ENCODE measurements at places on chromosomes 5 and 9.

DNA sequence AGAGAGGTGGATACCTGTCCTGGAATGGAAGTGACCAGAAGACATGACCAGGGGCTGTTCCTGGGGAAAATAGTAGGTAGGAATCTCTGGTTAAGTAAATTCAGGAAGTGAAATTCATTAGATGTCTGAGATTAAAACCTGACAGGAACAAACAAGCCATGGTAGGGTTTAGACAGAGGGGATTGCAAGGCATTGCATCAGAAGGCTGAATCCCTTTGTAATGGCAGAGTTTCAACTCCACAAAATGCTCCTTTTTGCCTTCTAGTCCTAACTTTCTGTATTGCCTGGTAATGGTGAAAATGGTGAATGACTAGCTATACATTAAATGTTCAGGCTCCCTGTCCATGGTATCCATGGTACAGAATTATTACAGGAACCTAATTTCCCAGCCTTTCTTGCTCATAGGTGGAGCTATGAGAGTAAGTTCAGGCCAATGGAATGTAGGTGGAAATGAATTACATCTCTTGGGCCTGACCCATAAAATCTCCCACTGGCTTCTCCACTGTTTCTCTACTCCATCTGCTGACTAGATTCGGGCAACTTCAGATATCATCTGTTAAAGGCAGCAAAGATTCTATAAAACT lies 113.4 kb upstream of the CNTLN start:
- DNase-seq, result no peak

DNA sequence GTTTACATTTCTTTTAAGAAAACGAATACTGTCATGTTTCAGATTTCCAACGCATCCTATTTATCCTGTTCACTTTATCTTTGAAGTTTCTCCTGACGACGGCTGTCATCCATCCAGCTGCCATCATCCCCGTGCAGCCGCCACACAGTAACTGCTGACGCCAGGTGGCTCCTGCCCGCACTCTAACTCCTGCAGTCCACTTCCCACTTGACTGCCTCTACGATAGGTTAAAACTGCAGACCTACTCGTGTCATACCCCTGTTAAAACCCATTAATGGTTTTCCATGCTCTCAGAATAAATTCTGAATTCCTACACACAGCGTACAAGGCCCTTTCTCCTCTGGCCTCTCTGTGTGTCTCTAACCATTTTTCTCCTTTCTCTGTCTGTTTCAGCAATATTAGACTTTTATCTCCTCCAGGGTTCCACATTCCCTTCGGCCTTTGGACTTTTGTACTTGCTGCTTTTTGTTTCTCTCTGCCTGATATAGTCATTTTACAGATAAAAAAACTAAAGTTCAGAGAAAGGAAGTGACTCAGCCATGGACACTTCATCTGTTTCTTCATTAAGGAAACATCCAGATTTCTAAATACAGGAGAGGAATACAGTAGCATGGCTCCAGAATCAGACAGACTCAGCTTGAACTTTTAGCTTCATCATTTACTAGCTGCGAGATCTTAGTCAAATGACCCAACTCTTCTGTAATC lies 84.9 kb downstream of the ADAMTS12 start:
- DNase-seq, result no peak

DNA sequence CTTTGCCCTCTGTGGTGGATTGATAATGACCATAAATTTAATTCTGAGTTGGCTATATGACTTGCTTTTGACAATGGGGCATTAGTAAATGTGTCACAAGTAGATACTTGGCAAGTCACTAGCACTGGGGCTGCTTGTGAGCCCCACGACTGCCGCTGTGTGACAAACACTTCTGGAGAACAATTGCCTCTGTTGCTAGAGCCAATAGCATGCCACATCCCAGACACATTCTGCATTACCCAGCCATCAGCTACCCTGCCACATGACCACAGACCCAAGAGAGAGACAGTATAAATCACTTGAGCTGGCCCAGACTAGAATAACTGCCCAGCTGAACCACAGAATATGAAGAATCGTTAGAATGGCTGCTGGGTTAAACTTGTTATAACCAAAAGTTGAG lies 753.2 kb upstream of the DMAC1 start:
- DNase-seq, result no peak

DNA sequence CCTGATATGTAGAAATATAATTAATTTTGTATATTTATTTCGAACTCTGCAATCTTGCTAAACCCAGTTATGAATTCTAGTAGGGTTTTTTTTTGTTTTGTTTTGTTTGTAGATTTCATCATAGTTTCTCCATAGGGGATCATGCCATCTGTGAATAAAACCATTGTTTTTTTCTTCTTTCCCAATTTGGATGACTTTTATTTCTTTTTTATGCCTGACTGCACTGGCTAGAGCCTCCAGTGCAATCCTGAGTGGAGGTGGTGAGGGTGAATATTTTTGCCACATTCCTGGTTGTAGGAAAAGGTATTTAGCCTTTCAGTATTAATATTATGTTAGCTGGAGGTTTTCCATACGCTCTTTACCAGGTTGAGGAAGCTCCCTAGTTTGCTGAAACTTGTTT lies 70.0 kb upstream of the GFPT2 start:
- DNase-seq, result no peak

DNA sequence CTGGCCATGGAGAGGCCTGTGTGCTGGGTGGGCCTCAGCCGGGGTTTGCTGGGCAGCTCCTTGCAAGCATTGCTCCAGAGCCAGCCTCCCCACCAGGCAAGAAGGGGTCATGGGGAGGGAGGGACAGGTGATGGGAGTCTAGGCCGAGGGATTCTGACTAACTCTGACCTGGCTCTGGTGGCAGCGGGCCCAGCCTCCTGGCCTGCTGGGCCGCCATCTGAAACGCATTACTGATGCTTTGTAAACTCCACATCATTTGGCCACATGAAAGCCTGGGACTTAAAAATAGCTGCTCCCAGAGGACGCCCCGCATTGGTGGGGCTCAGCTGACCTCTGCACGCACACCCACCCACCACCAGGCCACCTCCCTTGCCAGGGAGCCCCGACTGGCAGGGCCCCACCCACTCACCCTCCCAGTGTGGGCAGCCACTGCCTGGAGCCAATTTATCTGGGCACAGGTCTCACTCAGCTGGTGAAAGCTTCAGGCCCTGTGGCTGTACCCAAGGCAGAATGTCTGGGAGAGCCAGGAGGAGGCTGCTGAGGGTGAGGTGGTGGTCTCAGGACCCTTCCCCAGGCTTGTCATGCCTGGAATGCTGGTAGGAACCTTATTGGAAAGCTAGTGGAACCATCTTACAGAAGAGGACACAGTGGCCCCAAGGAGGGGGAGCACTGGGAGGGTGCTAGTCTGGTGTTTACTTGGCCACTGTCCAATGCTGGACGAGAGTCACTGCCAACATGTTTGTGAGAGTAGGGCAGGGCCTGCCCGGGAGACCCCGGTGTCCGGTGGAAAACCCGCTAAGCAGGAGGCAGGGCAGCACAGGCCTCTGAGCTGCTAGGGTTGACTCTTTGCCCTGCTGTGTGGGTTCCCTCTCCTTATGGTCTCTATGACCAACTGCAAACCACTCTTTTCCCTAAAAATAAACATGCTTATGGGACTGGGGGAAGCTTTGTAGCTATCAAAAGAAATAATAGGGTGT lies 10.8 kb downstream of the TCF7 start:
- no peak for DNase-seq

GRCh38 chr9:88801214-88801796 lies 190.0 kb upstream of the S1PR3 start:
- DNase-seq, result no peak

DNA sequence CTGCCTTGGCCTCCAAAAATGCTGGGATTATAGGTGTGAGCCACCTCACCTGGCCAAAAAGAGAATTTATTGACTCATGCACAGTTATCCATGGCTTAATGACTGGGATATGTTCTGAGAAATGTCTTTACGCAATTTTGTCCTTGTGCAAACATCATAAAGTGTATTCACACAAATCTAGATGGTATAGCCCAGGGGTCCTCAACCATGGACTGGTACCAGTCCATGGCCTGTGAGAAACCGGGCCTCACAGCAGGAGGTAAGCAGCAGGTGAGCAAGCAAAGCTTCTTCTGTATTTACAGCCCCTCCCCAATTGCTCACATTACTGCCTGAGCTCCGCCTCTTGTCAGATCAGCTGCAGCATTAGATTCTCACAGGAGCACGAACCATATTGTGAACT lies 12.4 kb upstream of the SIL1 start:
- DNase-seq, result no peak

DNA sequence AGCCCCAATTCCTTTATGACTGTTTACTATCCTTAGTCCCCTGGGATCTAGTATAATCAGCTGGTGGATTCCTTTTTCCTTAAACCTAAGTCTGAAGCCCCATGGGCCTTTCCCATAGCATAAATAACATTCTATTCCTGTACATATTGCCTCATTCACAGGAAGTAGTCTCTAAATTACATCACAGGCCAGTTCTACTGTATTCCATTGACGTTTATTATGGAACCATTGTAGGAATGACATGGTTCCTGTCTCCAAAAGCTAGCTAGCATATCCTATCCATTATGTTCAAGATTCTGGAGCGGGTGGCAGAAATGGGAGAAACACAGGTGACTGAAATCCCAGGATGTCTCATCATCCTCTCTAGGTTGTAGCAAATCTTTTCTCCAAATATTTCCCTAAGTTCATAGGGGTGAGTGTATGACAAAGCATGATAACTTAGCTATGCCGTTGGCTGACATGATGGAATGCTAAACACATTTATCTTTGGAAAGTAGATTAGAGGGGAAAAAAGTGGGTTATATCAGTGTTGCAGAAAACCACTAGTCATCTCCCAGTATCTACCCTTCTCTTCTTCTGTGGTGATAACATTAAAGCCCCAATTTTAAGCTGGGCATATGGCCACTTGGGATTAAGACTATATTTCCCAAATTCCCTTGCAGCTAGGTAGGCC lies 140.1 kb downstream of the FGF1 start:
- DNase-seq, result no peak

- DNase-seq, result no peak
These were observed 172.2 kb downstream of the ZSWIM6 start for GRCh38 chr5:61504143-61504770.

- no peak for DNase-seq
These were observed 4.9 kb upstream of the NXNL2 start for GRCh38 chr9:88530051-88530450.

- no peak for DNase-seq
These were observed at the start of gene FCN2 for GRCh38 chr9:134880484-134881312. TSS of gene FCN2 (plus strand) at chr9:134880810. CDS start at chr9:134880822, 12 bp downstream.

DNA sequence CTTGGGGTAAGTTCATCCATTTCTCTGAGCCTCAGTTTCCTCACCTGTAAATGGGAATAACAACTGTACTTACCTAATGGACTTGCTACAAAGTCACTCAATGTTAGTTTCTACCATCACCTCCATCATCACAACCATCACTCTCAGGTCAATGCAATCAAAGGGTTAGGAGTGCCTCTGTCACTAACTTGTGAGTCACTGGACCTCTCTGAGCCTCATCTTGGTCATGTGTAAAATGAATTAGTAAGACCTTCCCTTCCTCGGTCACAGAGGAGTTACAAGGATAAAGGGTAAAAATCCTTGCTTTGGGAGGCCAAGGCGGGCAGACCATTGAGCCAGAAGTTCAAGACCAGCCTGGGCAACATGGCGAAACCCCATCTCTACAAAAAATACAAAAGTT lies 12.8 kb downstream of the FABP6 start:
- no peak for DNase-seq

DNA sequence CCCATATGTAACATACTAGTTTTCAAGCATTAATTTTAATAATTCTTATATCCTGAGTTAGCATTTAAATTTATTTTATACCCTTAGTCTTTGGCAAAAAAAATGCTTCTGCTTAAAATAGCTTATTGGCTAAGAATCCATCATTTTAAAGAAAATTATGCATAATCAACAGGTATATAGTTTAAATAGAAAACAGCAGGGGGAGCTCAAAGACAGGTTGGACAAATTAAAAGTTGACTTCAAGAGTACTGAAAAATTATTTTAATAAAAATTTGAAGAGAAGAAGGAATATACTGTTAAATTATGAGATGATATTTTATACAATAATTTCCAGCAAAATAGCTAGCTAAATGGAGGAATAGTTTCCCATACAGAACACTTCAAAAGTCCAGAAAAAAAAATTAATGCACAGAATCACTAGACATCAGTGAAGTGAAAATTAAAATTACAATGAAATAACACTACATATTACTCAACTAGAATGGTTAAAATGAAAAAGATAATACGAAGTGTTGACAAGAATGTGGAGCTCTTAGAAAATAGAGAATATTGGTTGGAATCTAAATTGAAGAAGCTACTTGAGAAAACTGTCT lies 387.1 kb downstream of the PDE4D start:
- DNase-seq, result no peak

- DNase-seq, result no peak
These were observed 2.4 kb downstream of the PRRX2 start for GRCh38 chr9:129667850-129668249.

- DNase-seq, result no peak
These were observed 192.3 kb downstream of the MELK start for GRCh38 chr9:36765077-36765390.

DNA sequence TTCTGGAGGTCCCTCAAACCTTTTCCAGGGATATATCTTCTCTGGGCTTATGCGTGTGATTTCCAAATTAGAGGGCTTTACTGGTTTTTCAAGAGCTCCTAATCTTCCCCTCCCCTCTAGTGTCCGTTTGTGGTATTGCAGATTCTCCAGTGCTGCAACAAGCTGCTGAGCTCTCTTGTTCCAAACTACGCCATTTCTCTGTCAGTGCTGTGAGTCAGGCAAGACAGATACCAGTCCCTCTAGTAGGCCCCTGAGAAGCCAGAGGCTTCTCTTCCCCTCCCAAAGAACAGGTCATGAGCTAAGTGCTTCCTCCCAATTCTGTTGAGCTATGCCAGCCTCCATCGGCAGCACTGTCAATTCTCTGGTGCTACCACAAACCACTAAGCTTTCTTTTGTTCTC lies 149.5 kb downstream of the FANCC start:
- DNase-seq, result no peak

DNA sequence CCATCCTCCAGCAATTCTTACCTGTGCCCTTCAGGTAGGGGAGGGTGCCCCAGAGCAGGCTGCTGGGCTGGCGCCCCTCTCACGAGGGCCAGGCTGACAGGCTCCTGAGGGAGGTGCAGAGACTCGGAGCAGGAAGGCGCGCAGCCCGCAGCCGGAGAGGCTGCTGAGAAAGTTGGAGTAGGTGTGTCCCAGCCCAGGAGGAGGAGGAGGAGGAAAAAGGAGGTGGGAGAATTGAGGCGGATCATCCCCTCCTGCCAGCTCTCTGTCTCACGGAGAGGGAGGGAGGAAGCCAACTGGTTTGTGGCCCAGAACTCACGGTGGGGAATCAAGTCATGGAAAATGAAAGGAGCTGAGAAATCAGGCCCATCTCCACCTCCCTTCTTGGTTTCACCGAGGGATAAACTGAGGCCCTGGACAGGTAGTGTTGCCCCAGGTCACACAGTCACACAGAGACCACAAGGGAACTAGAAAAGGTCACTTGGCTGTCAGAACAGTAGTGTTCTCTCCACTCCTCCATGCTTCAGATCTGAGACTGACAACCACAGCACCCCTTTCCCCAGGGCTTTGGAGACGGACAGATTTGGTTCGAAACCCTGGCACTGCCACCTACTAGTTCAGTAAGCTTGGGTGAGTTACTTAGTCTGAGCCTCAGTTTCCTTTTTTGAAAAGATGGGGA lies at the start of gene FAT2:
FAT2 (minus strand) TSS at position 188 of the 676 bp plus-strand sequence. CDS start 22,400 bp downstream, outside the sequence.
- DNase-seq, result no peak
